ENCODE measurements at places on chromosomes 6 and 20.

- no peak for DNase-seq
Observed at GRCh38 chr6:128208078-128208477, 307.2 kb upstream of the THEMIS start.

- DNase-seq: no peak
Observed at GRCh38 chr20:57450419-57450818, 59.2 kb downstream of the RBM38 start.

- no peak for DNase-seq
Observed at GRCh38 chr6:136235233-136235564, 14.9 kb downstream of the MTFR2 start.

- DNase-seq: no peak
Observed at GRCh38 chr20:5172167-5172601, 45.4 kb downstream of the CDS2 start.

Measured in H54 (cell line).